ENCODE measurements at places on chromosomes 11 and 22. TPM values are rescaled to one million over a fixed set of nuclear protein-coding genes. Genes with fewer than 3 reads are reported as not detected.
A peak's percentile ranks its signal among the peaks of the same experiment; 100 is the strongest.

The SEC14L6 gene
- total RNA-seq, result 0.56 TPM

- peak; percentile 63 for DNase-seq
These were observed 92.9 kb downstream of the MORC2 start for GRCh38 chr22:30875481-30876215.

The PTPN5 gene
- total RNA-seq, result 0.41 TPM

- DNase-seq, result no peak
These were observed 75.7 kb upstream of the TTC12 start for GRCh38 chr11:113238721-113239120.

GRCh38 chr11:2272228-2272945, 2.0 kb upstream of the ASCL2 start:
- DNase-seq, result peak; percentile 10

- DNase-seq, result peak; percentile 99
These were observed 100.5 kb downstream of the ZBTB16 start for GRCh38 chr11:114159802-114160632.

GRCh38 chr22:37234736-37235711, 9.0 kb downstream of the RAC2 start:
- no peak for DNase-seq

GRCh38 chr11:17511571-17511970, 32.6 kb downstream of the USH1C start:
- DNase-seq, result no peak

- no peak for DNase-seq
These were observed 182.7 kb upstream of the SNX19 start for GRCh38 chr11:131099013-131099412.

The NNMT gene
- 298 TPM for total RNA-seq

GRCh38 chr22:20413217-20414058, 19.5 kb downstream of the ZNF74 start:
- no peak for DNase-seq

- peak; percentile 90 for DNase-seq
These were observed 18.6 kb upstream of the SCN2B start for GRCh38 chr11:118194835-118195627.

The INPP5J gene
- total RNA-seq, result 13.3 TPM

DNA sequence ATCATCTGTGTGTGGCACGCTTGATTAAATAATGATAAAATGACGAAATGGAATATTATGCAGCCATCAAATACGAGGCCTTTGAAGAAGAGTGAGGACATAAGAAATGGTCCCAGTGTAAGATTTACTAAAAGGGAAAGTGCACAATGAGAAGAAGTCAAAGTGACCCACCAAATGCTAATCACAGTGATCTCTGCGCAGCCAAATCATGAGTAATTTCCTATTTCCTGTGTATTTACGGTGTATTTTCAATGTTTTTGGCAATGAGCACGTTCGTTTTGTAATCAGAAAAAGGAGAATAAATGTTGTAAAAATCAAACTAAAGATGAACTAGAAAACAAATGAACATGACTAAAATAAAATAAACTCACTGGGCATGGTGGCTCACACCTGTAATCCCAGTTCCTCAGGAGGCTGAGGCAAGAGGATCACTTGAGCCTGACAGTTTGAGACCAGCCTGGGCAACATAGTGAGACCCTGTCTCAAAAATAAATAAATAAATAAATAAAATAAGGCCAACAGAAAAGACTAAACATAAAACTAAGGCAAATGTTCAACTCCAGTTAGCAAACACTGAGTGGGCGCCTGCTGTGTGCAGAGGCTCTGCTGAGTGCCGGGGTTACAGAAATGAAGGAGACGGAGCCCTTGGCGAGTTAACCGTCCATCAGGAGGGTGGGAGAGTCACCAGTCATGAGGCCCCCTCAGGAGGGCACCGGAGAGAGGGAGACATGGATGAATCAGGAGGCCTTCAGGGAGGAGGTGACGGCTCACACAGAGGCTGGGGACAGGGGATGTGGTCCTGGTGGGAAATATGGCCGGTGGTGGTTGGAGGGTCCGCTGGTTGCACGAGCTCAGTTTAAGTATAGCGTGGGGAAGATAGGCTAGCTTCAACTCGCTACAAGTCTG, 26.0 kb upstream of the CBX7 start:
- no peak for DNase-seq

The SCGB1D2 gene
- not detected for total RNA-seq

DNA sequence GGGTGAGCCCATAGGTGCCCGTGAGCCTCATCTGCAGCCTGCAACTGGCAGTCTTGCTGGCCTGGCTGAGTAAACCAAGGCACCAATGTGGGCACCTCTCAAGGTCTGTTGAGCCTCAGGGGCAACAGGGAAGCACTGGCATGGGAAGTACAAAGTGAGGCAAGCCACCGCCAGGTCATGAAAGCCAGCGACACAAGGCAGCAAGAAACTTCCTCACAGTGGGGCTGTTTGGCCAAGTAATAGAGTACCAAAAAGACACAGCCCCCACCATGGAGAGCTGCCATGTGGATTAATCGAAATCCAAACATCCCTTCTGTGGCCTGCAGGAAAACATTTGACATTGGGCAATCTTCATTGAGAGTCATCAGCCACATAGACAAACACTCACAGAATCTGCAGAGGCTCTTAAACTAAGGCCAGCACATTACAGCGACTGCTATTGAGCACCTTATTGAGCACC, 43.6 kb upstream of the FIBIN start:
- DNase-seq, result peak; percentile 25

DNA sequence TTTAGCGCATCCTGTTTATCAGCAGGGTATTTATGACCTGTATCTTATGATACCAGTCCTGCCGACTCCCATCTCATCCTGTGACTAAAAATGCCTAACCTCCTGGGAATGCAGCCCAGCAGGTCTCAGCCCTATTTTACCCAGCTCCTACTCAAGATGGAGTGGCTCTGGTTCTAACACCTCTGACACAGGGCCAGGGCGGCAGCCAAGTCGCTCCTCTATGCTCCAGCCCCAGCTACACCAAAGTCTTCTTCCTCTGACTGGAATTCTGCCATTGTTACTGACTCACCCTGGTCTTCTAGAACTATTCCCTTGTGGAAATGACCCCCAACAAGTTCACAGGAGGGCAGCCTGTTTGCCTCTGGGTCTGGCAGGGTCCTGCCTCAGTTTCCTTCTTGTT, 7.9 kb upstream of the C1QTNF6 start:
- DNase-seq, result peak; percentile 37

The DDIAS gene
- total RNA-seq, result 2.3 TPM

The OR5P2 gene
- total RNA-seq, result not detected

DNA sequence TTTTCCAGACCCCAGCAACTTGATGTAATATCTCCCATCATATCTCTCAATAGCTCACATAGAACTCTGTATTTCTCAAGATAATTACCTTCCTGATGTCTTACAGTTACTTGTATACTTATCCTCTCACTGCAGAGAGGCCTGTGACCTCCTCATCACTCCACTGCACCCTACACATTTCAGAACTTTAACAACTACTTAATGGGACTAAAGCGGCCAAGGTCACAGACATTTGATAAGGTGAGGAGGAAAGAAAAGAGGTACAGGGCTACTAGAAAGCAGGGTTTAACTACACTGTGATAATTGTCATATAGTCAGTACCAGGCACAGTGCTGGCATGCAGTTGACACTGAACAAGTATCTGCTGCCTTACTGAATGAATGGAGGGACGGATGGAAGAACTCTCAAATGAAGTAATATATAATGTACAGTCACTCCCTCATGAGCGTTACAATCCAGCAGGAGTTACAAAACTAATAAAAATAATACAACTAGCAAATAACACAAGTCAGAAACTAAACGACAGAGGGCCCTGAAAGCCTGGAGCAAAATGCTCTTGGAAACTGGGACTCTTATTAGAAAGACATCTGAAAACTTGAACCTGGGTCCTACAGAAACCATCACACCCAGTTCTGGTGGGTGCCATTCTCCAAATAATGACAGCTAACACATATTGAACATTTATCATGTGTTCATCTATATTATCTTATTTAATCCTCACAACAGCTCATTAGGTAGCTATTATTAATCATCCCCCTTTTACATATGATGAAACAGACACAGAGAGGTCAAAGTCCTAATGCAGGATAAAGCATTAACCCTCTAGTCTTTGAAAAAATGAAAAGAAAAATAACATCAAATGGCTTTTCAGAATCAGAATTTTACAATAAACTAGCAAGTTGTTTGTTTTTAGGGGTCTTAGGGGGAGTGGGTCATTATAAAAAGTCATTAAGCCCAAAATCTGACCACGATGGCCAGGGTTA, 14.3 kb downstream of the PI4KA start:
- DNase-seq, result no peak

The TIMP3 gene
- total RNA-seq, result 484 TPM

The KRTAP5-11 gene
- not detected for total RNA-seq

DNA sequence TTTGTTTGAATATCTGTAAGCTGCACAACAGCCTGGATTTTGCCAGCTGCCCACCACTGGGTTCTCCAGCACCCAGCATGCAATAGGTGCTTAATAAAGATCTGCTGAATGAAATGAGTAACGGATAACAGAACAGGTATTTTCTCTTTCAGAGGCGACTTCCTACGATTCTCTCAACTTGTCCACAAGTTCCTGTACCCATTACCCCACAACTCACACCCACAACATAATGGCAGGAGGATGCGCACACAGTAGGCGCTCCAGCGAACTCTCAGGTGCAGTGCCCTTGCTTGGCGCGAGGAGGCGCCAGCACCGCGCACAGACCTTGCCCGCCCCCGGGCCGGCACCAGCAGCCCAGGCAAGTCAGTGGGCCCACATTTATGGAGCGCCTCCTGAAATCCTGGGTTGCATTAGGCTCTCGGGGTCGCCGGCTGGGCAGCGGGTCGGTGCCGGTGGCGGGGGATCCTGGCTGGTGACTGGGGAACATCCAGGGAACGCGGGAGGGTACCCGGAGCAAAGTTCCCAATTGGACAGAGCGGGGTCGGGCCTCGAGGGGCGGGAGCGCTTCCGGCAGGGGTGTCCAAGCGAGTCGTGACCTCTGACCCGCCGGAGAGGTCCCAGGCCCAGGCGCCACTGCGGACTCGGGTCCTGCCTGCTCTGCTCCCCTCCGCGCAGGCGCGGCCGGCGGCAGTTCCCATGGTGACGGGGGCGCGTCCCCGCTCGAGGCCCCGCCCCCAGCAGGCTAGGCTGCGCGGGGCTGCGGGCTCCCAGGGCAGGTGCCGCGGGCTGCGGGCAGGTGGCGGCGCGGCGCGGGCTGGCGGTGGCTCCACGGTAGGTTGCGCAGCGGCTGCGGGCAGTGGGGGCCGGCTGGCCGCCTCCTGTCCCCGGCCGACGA, at the start of gene KIAA1671:
Gene KIAA1671 (plus strand): TSS at position 775 of the 895 bp plus-strand sequence. CDS start 75,284 bp downstream, outside the sequence.
- DNase-seq, result peak; percentile 90

DNA sequence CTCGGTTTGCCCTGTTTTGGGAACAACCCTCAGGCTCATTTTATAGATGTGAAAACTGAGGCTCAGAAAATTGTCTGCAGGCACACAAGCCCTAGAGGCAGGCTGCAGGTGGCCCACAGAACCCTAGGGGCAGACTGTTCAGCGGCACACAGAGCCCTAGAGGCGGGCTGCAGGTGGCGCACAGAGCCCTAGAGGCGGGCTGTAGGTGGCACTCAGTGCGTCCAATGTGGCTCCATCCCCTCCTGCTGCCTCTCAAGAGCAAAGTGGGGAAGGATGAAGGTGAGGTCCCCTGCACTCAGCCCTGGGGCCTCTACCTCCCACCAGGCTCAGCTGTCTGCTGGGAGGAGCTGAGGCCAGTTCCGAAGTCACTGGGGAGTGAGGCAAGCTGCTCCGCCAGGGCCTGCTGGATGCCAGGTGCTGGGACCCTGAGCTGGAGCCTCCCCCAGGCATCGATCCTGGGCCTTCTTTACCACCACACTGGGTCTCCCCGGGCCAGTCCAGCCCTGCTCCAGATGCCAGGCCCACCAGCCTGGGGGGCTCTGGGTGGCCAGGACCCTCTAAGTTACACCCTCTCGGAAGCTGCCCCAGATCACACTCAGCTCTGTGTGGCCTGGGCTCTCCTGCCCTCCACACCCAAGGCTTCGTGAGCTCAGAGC, 2.3 kb downstream of the ACY3 start:
- peak; percentile 18 for DNase-seq

The FAM180B gene
- total RNA-seq, result not detected

DNA sequence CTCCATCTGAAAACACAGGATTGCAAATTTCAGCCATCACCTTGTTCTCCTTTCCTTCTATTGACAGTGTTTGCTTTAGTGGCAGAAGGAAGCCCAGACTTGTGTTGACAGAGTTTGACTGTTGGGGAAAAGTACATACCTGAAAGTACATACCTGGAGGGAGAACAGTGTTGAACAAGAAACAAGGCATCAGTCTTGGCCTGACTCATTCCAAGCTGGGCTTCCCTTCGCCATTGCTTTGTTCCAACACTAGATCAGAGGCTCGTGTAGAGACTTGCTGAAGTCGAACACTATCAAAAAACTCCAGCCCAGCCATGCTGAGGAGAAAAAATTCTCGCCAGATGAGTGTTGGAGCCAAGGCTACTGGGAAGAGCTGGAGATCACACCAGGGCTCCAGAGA, 133.4 kb downstream of the BBOX1 start:
- no peak for DNase-seq

The DHCR7 gene
- 53.8 TPM for total RNA-seq

DNA sequence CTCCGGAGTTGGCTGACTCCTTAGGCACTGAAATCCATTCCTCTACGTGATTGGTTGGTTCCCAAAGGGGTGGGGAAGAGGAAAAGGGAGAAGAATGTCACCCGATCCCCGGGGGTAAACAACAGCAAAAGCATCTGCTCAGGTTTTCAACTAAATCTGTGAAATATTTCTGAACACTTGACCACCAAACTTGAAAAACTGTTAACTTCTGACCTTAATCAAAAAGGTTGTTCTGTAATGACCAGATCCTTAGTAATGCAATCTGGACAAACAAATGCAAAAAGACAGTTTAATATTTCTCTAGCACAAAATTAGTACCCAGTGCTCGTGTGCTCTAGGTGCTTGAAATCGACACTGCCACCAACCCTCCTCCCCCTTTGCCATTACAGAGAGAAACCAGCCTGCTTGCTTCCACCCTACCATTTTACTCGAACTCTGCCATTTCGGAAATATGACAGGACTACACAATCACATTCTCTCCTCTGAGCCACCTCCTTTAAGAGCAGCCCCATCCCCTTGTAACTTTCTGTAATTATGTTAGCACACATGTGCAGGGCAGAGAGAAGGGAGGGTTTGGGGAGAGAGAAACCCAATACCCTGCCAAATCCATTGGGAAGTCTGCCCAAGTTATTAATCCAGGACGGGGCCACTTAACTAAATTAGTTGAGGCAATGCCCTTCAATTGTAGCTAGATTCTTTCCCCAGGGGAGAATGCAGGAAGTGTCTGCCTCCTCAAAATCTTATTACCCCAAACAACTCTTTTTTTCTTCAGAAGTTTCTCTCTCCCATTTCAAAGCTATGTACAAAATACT, 113.8 kb downstream of the RBFOX2 start:
- peak; percentile 48 for DNase-seq

- DNase-seq, result no peak
These were observed 868.2 kb downstream of the BRD1 start for GRCh38 chr22:48959496-48959895.

The TRPM5 gene
- total RNA-seq, result not detected

The PNPLA5 gene
- not detected for total RNA-seq

GRCh38 chr22:20124083-20124787, 7.2 kb upstream of the TRMT2A start:
- no peak for DNase-seq

The ACRV1 gene
- total RNA-seq, result not detected

- DNase-seq, result no peak
These were observed 67.5 kb downstream of the DDX10 start for GRCh38 chr11:108732395-108732794.

GRCh38 chr22:41369424-41369745, 12.4 kb upstream of the TEF start:
- DNase-seq, result no peak

GRCh38 chr11:74714904-74715303, 16.3 kb downstream of the CHRDL2 start:
- no peak for DNase-seq

- peak; percentile 76 for DNase-seq
These were observed 168.9 kb downstream of the MN1 start for GRCh38 chr22:27632451-27633295.

GRCh38 chr11:84993386-84993785, 633.8 kb downstream of the DLG2 start:
- no peak for DNase-seq
